ENCODE measurements at places on chromosomes 7 and 10.

DNA sequence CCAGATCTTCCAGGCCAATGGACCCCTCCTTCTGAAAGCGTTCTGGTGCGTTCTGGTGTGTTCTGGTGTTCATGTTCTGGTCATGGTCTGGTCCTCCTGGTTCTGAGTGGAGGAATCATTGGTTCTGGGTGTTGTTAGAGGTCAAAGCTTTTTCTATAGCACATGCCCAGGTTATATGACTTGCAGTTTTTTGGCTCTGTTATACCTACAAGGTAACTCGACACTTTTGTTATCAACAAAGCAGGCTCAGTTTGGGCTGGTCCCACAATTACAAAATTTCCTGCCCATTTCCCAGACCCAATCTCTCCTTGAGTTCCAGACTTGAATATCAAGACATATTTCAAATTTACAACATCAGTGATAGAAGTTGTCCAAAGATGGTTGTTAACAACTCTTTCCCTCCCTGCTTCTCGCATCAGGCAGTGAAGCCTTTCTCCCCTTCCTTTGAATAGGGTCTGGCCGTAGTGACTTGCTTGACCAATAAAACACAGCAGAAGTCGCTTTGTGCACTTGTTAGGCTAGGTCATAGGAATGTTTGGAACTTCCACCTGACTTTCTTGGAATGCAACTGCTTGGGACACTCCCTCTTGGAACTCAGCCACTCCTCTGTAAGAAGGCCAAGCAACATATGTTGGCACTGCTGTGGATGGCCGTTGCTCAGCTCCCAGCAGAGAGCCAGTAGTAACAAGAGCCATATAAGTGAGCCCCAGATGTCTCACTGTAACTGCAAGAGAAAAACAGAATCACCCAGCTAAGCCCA, 83.1 kb upstream of the STEAP1B start:
- DNase-seq: no peak

- no peak for DNase-seq
Observed at GRCh38 chr10:10687751-10688150, 329.9 kb upstream of the CELF2 start.

GRCh38 chr7:66050990-66051448, 24.6 kb upstream of the ASL start:
- DNase-seq: no peak

GRCh38 chr10:110168601-110169481, 38.6 kb upstream of the MXI1 start:
- DNase-seq: peak; percentile 48

Data from CD8-positive, alpha-beta T cell (primary cell).